Fibroblast of gingiva (primary cell): ENCODE measurements at places on chromosomes 7 and 10.

- no peak for DNase-seq
Observed at GRCh38 chr10:10526846-10527245, 490.8 kb upstream of the CELF2 start.

- no peak for DNase-seq
Observed at GRCh38 chr10:96462606-96463151, 51.0 kb downstream of the TLL2 start.

DNA sequence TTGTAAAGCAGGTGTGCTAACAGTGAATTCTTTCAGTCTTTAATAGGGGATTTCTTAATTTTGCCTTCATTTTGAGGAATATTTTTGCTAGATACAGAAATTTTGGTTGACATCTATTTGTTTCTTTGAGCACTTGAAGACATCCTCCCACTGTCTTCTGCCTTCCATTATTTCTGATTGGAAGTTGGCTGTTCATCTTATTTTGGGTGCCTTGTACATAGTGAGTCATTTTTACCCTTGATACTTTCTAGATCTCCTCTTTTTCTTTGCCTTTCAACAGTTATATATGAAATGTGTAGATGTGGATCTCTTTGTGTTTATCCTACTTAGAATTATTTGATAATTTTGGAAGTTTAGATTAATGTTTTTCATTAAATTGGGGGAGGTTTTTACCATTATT lies 631.0 kb downstream of the AUTS2 start:
- DNase-seq, result no peak

GRCh38 chr10:79496896-79497295 lies 15.4 kb upstream of the EIF5AL1 start:
- DNase-seq, result no peak

- DNase-seq, result peak; percentile 85
Observed at GRCh38 chr10:78974617-78975317, 94.0 kb upstream of the ZMIZ1 start.

- no peak for DNase-seq
Observed at GRCh38 chr7:106480161-106480579, 180.8 kb downstream of the CCDC71L start.

DNA sequence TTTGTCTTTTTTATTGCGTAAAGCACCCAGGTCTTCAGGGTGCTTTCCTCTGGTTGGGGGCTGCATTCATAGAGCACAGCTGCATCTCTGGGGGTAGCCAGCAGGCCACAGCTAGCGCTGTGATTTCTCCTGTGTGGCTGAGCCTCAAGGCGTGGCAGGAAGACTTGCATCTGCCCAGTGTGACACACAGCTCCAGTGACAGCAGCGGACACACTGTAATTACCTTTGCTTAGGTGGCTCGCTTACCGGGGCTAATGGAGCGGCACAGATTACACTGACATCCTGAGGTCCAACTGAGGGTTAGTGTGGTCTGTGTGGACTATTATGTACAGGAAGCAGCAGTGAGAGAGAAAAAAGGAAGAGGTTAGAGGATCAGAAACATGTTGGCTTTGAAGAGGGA lies 27.1 kb downstream of the ABCB4 start:
- no peak for DNase-seq

DNA sequence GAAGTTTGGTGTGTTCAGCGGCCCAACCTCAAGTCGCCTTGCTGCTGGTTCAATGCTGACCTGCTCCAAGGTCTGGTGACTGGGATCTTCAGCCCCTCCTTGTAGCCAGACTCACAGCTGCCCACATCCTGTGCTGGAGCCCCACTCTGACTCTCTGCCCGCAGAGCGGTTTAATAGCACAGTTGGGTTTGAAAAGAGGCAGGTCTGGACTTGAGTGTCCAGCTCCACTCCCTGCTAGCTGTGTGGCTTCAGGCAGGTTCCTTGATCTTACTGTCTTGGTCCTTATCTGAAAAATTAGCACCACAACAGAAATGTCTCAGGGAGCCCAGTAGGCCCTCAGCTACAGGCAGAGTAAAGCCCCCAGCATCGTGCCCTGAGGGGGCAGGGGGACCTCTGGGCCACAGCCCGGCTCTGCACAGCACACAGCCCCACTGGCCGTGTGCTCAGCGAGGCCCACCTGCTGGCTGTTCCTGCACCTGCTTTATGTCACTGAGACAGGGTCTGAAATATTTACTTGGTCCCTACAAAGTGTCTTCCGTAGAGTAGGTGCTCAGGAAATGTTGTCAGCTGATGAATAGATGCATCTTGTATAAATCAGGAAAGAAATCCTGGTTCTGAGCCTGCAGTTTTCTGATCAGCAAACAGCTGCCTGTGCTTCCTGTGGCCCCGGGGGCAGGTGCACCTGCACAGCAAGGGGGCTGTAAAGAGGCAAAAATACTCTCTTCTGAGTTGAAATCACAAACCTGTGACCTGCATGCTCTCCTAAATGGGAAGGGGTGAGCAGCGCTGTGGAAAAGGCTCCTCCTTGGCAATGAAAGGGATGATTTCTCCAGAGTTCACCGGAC lies 155.5 kb downstream of the SVIL start:
- DNase-seq, result no peak

DNA sequence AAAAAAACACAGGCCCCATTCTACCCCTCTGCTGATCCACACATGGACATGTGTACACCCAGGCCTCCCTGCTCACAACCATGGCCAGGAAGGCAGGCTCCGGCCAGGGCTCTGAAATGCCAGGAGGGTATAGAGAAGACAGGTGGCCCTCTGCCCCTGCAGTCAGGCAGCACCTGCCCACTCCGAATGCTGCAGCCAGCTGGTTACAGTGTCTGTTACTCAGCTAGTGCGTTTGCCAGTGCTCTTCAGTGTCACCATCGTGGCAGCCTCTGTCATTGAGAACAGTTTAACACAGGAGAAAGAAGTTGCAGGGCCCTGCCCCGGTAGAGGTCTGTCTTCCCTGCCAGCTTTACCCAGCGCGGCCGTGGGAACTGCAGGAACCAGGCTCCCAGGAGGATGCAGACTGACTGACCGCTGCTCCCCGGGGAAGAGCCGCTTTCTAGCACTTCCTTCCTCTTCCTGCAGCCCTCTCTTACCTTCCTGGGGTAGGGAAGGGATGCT lies 128.8 kb upstream of the FAM20C start:
- DNase-seq, result no peak
